ENCODE measurements at places on chromosomes 7 and 10.

- DNase-seq, result no peak
Observed at GRCh38 chr10:14330388-14331061, at the start of gene FRMD4A. Gene FRMD4A (minus strand): TSS chr10:14330924.

DNA sequence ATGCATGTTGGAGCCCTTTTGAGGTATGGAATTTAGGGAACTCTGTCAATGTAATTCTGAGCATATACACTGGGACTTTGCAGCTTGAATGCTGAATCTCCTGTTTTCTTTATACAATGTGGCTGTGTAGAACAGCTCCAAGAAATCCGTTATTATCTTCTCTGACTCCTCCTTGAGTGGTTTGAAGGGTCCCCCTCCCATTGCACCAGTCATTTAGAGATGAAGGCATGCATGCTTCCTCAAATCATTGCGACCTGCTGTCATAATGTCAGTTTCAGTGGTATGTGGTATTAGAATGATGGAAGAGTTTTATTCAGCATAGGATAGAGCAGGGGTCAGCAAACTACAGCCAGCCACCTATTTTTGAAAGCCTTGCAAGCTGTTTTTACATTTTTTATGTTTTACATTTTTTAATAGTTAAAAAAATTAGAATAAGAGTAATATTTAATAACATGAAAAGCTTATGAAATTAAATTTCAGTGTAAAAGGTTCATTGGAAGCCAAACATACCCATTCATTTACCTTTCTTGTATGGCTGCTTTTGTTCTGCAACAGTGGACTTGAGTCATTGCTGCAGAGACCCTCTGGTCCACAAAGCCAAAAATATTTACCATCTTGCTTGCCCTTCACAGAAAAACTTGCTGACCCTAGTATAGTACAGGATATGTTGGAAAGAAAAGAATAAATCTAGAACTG lies 8.1 kb downstream of the STK17A start:
- no peak for DNase-seq

- no peak for DNase-seq
Observed at GRCh38 chr7:117227091-117227490, 95.8 kb downstream of the WNT2 start.

DNA sequence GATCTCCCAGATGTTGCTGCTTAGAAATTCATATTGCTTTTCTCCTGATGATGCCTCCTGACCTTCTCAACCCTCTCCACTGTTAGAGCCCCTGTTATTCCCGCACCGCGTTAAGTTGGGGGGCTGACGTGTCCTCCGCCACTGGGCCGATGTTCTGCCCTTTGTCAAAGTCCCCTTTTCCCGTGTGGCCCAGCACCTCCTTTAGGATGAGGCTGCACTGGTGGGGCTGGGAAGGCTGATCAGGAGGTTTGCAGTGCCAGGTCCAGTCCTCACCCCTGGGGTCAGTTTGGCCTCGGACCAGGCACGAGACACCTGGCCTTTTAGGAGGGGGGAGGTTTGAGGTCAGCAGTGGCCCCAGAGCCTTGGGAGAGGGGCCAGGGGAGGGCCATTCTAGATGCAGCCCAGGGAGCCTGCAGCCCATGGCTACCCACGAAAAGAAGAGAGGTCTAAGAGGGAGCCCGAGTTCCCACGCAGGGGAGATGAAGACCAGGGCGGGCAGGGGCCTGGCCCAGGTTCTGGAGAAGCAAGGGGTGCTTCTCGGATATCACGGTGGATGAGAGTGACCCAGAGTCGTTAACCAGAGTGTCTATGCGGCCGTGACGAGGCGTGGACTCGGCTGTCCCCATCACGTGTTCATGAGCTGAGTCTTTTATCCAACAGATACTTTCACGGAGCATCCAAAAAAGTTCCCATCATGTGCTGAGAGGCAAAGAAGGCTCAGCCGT lies 150.4 kb downstream of the DNAJB6 start:
- DNase-seq, result no peak

- DNase-seq, result peak; percentile 82
Observed at GRCh38 chr7:129739427-129739826, 127.9 kb downstream of the NRF1 start.

DNA sequence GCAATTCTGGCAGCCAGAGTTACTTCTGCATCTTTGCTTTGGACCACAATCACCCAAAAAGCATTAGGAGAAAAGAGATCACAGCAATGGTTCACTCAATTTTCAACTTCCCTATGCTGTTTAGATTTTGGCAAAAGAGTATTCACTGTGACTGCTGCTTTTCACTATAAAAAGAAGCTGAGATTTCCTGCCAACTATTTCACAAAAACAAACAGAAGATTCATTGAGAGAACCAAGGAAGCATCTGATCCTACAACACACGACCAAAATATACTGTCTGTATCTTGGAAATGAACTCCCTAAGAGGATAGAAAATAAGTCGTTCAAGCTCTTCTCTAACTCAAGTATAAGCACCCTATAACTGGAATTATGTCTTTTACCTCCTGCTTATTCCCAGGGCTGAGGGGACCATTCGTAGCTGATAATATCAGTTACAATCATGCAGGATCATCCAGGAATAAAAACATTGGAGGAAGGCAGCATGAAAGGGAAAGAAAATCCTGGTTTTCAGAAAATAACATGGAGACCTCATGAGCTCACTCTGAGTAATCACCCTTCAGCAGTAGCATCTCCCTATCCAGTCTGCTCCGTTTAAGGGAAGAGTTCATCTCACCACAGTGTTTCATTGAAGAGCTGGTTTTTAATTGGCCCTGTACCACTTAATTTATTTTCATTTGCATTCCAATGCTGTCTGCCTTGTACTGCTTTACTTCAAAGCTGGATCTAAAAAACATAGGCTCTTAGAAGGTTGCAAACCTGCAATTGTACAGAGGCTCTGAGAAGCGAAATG lies 256.2 kb downstream of the PAXIP1 start:
- no peak for DNase-seq

- no peak for DNase-seq
Observed at GRCh38 chr10:44462338-44462914, 77.5 kb upstream of the CXCL12 start.

- DNase-seq, result no peak
Observed at GRCh38 chr7:77425101-77426051, 9.2 kb upstream of the GSAP start.

- DNase-seq, result no peak
Observed at GRCh38 chr7:147813316-147813715, 777.2 kb upstream of the C7orf33 start.

DNA sequence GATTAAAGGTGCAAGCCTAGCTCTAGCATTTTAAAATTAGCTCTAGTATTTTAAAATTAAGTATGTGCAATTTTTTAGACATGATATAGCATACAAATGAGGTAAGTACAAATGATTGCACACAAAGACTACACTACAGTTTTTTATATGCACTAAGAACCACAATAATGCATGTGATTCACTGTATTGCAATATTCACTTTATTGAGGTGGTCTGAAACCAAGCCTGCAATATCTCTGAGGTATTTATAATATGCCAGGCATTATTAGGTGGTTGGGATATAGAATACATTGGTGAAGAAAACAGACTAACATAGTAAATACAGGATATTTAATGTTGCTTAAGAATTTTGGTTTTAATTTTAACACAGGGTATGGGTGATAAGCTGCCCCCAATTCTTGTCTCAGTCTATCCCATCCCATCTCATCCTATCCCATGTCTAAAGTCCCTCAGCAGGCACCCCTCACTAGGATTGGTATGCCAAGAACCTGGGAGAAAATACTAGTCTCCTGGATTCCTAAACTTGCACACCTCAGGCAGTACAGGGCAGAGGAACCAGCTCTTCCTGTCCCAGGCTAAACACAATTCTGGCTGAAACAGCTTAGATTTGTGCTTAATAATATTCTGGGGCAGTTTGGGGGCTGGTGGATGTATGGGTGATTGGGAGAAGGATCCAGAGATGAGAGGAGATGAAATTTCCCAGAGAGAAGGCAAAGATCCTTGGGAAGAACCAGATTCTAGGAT lies 90.4 kb downstream of the HIPK2 start:
- no peak for DNase-seq

DNA sequence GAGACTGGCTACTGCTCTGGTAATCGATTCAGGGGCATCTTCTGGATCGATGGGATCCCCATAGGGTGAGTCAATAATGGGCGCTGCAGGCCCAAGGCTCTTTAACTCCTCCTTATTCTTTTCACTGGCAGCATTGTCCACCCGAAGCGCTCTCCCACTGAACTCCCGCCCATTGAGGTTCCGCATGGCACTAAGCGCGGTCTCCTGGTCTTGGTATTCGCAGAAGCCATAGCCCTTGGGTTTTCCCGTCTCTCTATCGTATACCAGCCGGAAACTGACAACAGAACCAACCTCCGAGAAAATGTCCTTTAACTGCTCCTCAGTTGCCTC lies 285 bp downstream of the CSTF2T start:
- DNase-seq, result no peak

DNA sequence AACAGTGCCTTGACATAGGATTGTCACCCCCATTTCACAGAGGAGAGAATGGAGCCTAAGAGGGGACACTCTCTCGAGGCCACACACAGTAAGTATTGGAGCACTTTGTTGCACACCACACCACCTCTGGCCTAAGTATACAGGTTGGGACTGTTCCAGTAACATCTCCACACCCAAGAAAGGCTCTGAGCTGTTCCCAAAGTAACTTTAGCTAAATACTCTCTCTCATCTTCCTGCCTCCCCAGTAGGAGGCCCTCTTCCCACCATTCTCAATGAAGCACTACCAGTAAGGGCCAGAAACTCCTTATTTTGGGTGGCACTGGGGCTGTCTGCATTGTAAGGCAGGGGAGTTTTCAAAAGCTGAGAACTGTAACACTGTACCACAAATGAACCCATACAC lies 189.5 kb downstream of the ZNF438 start:
- DNase-seq, result no peak

DNA sequence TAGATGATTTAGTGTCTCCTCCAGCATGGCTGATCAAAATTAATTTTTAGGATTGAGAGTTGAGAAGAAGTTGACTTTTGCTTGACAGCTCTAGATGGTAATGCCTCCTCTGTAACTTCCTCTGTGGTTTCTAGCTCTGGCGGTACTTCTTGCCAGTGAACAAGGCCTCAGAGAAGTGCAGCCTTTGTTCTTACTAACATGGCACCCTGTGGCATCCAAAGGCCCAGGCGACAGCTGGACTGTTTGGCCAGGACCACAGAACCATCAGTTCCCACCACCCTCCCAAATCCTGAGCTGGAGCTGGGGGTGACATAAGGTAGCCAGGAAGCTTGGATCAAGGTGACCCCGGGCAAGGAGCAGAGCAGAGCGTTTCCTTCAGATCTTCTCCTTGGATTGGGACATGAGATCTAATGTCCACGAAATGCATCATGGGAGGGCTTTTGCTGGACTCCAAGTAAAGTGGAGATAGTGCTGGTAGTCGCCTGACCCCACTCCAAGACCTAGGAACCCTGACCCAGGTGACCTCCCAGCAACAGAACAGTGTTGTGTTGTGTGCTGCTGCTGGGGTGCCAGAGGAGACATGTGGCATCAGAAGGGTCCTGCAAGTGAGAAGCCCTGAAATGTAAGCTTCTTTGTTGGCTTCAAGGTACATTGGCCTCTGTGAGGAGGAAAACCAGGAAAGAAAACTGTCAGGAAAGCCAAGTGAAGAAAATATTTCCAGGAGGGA lies 41.8 kb downstream of the APBB1IP start:
- DNase-seq, result no peak

DNA sequence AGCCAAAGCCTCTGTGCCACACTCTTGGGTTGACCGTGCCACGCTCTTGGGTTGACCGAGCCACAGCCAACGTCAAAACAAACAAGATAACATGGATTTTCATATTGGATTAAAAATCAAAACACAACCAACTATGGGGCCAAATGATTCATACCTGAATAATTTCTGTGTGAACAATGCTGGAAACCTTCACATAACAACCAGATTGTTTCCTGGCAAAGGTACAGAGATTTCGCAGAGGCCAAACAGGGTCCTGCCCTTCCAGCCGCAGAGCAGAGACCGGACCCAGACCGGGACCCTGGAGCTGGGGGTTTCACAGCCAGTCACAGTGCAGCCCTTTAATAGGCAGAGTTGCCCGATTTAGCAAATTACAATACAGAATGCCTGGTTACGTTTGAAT lies 40.5 kb downstream of the ITIH5 start:
- no peak for DNase-seq

- no peak for DNase-seq
Observed at GRCh38 chr7:47313564-47313963, 268.3 kb downstream of the TNS3 start.

GRCh38 chr10:101772895-101773761 lies 2.8 kb downstream of the FGF8 start:
- no peak for DNase-seq

DNA sequence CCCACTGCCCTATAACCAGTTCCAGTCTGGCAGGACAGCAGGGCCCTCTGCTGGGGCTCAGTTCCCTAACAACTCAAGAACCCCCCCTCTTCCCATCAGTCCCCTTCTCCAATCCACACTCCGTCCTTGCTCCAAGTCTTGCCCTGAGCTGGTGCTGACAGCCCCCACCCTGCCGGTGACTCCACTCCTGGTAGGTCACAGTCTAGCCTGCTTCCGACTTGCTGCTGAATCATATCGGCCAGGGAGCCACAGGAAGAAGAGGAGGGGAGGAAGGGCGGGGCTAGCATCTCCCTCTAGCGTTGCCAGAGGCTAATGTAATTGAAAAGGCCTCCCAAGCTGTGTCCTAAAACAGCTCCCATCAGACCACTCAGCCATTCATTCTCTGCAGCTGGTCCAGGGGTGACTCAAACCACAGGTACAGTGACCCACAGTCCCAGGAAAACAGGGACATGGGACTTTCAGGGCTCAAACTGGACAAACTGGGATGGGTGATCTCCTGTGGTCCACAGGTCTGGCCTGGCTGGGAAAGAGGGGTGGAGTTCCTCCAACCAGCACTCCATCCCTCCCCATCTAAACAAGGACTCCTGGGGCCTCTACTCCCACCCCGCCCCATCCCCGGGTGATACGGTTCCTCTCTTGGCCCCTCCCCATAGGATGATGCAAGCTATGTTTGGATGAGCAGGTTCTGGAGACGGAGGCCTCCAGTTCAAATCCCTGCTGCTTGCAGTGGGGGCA lies 158.8 kb downstream of the SH3PXD2A start:
- DNase-seq, result no peak

DNA sequence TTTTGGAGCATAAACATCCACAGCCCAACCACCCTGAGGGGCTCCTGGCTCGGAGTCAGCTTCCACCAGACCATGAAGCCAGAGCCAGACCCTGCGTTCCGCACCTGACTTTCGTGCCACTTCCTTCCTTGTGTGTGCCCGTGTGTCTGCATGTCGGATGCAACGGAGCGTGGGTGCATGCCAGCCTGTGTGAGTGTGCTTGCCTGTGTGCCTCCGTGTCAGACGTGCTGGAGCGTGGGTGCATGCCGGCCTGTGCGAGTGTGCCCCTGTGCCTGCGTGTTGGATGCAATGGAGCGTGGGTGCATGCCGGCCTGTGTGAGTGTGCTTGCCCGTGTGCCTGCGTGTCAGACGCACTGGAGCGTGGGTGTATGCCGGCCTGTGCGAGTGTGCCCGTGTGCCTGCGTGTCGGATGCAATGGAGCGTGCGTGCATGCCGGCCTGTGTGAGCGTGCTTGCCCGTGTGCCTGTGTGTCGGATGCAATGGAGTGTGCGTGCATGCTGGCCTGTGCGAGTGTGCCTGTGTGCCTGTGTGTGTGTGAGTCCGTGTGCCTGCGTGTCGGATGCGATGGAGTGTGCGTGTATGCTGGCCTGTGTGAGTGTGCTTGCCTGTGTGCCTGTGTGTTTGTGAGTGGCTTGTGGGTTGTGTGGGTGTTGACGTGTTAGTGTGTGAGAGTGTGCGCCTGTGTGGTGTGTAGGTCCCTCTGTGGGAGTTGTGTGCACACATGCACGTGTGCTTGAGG lies 28.1 kb upstream of the KNDC1 start:
- DNase-seq, result no peak

- DNase-seq, result no peak
Observed at GRCh38 chr7:78703391-78703790, 750.1 kb downstream of the MAGI2 start.

GRCh38 chr10:4004144-4004543 lies 219.1 kb upstream of the KLF6 start:
- DNase-seq, result no peak
